ENCODE measurements at places on chromosomes 3 and 15.

- no peak for DNase-seq
These were observed 19.4 kb downstream of the CA12 start for GRCh38 chr15:63362196-63362595.

DNA sequence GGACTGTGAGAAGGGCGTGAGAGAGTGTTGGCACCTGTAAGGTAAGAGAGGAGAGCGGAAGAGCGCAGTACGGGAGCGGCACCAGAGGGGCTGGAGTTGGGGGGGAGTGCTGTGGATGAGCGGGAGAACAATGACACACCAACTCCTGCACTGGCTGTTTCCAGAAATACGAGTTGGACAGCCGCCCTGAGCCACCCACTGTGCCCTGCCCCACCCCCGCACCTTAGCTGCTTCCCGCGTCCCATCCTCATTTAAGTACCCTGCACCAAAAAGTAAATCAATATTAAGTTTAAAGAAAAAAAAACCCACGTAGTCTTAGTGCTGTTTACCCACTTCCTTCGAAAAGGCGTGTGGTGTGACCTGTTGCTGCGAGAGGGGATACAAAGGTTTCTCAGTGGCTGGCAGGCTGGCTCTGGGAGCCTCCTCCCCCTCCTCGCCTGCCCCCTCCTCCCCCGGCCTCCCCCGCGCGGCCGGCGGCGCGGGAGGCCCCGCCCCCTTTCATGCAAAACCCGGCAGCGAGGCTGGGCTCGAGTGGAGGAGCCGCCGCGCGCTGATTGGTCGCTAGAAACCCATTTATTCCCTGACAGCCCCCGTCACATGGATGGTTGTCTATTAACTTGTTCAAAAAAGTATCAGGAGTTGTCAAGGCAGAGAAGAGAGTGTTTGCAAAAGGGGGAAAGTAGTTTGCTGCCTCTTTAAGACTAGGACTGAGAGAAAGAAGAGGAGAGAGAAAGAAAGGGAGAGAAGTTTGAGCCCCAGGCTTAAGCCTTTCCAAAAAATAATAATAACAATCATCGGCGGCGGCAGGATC, at the start of gene SOX2:
TSS of gene SOX2 (plus strand) at position 601 of the 811 bp plus-strand sequence. CDS start 436 bp downstream, outside the sequence.
- DNase-seq, result peak; percentile 21

DNA sequence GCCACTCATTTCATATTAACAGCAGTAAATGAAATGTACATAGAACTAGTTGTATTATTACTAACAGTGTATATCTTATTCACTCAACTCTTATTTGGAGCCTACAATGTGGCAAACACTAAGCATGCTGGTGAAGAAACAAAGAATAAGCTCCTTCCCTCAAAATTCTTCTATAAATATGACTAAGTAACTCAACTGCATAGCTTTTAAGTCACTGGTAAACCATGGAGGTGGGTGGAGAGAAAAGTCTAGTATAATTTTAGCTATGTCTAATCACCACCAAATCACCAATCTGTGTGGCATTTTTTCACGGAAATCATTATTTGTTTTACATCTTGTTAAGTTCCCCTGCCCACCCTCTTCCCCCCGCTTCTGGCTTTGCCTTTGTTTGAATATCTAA, 17.5 kb downstream of the COPS2 start:
- peak; percentile 29 for DNase-seq

DNA sequence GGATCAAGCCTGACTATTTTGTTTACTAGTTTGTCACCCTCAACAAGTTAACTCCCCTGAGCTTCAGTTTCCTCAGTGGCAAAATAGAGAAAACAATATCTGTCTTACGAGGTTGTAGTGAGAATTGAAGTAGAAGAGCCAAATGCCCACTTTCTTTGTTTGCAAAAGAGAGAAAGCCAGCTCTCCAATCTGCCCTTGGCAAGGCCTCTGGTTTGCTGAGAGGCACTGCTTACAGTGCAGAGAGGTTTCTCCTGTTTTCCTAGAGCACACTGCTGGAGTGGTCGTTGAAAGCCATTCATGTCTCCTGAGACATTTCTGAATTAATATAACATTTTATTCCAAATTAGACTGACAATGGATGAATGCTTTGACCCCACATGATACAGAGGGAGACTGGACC, 260.5 kb upstream of the IGF1R start:
- DNase-seq, result no peak

DNA sequence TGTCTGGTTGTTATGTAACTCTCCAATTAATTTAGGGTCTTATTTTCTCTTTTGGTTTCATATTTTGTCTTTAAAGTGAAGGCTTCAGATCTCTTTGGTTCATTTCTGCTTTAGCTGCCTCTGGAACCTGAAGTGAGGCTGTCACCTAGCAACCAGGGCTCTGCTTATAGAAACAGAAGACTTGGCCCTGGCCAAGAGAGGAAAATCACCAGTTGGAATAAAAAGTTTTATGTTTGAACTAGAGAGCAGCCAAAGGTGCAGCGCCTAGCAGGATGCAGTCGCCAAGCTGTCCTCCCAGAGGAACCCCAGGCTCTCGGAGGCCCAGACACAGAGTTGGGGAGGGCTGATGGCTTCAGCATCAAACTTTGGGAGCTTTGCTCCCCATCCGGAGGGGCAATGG, 41.1 kb downstream of the LYZL4 start:
- DNase-seq, result no peak

- peak; percentile 97 for DNase-seq
These were observed 38.3 kb downstream of the MYH15 start for GRCh38 chr3:108472001-108472591.

- DNase-seq, result peak; percentile 95
These were observed 56.5 kb downstream of the NEK11 start for GRCh38 chr3:131082871-131083863.

DNA sequence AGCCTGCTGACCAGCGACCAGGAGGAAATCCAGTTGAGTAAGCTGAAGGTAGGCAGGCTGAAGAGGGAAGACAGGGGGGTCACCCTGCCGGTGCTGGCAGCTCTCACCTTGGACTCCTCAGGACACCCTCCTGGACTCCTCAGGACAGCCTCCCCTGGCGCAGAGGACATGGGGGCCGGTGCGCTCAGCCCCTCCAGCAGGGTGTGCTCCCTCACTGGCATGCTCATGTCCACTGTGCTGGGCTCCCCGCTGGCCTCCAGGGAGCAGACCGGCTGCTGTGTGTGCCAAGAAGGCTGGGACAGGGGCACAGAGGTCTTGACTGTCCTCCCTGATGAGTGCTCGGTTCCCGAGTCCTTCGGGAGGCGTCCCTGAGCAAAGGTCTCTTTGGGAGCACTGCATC, 183.6 kb downstream of the ATP10A start:
- DNase-seq, result no peak

DNA sequence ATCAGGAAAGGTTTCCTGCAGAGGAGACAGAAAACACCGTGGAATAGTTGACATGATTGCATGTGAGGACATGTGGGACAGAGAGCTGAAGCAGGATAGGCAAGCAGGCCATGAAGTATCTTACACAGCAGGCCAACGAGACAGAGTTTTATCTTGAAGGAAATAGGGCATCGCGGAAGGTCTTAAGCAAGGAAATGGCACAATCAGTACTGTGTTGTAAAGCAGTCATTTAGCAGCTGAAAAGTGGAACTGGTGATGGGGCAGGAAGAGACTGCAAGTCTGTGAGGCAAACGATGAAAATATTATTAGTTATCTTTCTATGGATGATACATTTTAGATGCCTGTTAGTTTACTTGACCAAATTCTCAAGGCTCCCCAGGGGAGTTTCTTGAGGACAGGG, 535.1 kb downstream of the SOX2 start:
- no peak for DNase-seq

DNA sequence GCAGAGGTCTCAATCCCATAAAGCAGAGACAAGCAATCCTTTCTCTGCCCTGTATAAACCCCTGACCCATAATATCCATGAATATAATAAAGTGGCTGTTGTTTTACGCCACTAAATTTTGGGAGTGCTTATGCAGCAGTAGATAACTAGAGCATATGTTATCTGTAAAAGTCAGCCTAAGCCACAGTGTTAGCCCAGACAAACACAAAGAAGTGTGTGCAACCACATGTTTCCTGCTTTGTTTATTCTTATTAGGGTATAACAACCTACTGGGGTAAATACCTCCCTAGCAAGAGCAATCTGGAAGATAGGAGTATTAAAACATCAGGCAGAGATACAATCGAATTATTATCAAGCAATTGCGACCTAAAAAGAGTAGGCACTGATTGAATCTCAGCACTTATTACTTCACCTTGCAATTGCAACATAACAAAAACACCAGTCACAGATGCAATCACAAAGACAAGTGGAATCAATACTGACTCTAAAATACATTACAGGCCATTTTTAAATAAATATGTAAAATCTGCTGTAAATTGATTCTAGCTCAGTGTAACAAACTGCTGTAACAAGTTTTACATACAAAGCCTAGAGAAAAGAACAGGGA, 94.6 kb upstream of the UBE2E2 start:
- no peak for DNase-seq

DNA sequence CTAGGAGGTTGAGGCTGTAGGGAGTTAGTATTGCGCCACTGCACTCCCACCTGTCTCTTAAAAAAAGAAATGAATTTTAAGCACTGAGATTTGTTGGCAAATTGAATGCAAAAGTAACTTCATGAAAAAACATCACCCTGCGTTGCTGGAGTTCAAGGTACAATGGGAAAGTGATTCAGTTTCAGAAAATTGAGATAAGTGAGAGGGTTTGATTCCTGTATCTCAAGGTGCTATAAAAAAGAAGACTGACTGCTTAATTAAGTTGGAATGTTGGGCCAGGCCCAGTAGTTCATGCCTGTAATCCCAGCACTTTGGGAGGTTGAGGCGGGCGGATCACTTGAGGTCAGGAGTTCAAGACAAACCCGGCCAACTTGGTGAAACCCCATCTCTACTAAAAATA, 39.1 kb downstream of the IQGAP1 start:
- DNase-seq, result no peak

DNA sequence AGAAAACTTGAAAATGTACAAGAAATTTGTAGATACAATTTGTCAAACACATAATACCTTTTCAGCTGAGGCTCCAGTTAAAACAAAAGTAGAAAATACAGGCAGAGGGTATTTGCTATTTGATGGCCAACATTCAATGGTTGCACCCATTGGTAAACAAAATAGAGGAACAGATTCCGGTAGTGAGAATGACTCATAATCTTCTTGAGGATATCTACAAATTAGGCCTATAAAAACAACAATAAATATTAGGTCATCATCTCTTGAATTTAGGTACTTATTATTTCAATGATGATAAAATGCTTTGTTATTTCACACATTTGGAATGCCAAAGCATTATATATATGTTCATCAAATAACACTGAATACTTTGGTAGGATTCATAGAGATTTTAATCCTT, 53.4 kb downstream of the DENND4A start:
- DNase-seq, result peak; percentile 5

- DNase-seq, result no peak
These were observed 23.1 kb upstream of the PDCD7 start for GRCh38 chr15:65156692-65157091.

- peak; percentile 29 for DNase-seq
These were observed 32.4 kb upstream of the SLC6A11 start for GRCh38 chr3:10783360-10784351.

DNA sequence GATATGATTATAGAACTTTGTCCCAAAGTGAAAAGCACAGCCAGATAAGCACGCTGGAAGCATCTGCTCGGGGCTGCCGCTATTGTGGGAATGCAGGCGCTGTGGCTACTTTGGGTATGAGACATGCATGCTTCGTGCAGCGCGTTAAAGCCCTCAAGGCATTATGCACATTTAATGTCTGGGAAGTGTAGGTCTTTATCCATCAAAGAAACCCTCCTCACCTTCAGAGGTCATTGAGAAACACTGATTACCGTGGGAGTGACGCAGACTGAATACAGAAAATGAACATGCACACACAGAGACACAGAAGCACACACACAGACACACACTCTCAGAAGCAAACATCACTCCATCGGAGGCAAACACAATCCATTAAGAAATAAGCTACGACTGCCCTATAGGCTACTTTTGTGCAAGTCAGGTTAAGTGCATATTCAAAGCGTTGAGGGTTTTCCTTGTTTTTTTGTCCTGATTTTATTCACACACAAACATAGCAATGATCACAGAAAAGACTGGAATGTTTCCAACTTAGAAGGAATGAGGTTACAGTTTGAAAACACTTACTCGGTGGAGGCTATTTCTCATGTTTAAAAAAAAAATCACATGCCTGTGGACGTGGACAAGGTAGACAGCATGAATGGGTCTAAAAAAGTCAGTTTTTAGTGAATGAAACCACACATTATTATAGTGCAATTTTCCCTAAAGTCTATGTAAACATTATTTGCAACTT, 68.5 kb downstream of the PLCH1 start:
- peak; percentile 12 for DNase-seq

- no peak for DNase-seq
These were observed 209.4 kb upstream of the DPH6 start for GRCh38 chr15:35755237-35755802.

GRCh38 chr15:72980661-72981060, 71.6 kb upstream of the NEO1 start:
- DNase-seq, result no peak

- no peak for DNase-seq
These were observed 29.4 kb upstream of the WNT5A start for GRCh38 chr3:55516392-55517030.

DNA sequence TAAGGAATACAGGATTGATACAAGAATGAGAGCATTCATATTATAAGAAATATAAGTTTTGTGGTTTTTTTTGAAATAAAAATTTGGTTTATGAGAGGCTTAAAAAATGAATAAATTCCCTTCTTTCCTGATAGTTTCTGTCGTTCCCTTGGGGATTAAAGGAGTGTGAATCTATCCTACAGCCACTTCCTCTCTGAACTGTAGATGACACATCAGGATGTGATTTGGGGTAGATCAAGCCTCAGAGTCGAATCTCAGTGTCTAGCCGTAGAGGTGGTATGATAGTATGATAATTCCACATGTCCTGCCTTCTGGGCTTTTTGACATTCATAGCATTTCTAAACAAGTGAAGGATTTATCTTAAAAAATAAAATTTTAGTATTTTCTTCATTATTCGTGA, 343.1 kb downstream of the LPP start:
- DNase-seq, result peak; percentile 82

DNA sequence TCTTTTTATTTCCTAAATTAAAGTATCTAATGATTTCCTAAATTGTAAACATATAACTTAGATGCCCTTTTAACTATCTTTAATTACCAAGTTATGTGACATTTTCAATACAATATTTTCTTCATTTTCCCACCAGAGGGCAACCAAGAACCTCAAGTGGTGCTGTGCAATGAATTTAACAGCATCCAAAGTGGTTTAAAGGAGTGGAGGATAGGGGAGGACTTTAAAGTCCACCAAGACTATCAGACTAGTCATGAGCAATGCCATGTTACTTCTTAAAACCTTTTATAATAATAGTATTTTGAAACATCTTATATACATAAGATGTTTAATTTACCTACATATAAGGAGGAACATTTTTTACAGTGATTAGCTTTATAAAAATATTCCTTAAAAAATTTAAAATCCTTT, 74.4 kb downstream of the DLG1 start:
- peak; percentile 64 for DNase-seq

All from LHCN-M2 (cell line).